H54 (cell line): ENCODE measurements at places on chromosomes 2 and 18.

DNA sequence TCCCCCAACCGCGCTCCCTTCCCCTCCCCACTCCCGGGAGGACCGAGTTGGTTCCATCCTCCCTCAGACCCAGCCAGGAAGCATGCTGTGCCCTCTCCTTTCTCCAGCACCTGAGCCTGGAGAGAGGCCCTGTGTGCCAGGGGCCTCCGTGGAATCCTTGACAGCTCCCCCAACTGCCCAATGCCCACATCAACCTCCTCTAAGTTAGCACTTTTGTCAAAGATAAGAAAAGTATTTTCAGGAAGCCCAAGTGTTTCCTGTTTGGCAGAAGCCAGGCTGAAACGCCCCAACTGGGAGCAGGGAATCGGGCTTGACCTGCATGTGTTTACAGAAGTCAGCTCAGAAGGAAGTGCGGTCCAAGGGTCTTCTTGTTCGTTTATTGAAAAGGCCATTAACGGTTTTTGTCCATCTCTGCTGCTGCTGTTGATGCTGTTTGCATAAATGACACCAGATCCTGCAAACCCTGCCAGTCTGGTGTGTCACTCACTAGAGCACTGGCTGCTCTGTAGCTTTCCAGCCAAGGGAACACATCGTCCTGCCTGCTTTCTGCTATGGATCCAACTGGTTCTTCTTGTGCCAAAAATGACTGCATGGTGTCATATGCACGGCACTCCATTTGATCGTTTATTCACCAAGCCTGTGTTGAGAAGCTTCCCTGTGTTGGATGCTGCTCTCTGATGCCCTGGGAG is 35.4 kb upstream of the COL6A3 start:
- no peak for DNase-seq

DNA sequence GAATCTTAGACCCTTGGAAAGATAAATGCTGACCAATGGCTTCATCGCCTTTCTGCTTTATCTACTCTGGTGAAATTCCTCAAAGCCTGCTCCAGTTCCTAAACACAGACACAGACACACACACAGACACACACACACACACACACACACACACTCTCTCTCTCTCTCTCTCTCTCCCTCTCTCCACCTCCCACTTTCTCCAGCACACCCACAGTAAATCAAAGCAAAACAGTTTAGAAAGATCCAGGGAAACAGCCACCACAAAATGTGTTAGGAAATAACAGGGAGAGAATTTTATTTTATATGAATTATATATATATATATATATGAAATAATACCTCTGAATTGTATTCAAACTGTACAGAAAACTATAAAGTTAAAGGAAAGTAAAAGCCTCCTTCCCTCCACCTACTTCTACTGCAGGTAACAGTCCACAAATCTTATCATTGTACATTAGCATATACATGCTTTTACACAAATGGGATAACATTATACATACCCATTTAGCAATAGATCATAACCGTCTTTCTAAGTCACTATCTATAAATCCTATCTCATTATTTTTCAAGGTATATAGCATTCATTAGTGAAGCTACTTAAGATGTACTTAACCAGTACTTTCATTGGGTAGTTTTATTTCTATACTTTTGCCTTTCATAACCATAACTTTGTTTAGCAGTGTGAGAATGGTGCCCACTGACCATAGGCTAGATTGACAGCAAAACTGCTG is 38.5 kb downstream of the MREG start:
- DNase-seq: no peak

DNA sequence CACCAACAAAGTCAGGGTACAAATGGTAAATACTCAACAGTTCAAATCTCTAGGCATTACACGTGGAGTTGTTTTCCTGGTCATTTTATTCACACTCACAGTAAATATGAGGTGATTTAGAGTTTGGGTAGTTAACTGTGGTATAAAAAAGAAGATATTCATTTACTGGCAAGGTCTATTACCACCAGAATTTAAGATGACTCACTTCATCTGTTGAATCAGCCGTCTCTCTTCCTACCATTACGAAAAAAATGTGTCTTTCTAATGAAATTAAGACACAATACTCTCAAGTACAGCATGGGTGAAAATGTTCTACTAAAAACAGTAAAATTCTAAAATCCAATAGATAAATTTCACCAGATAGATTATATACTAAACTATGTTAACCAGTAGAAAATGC is 21.0 kb upstream of the GPR75 start:
- DNase-seq: no peak

DNA sequence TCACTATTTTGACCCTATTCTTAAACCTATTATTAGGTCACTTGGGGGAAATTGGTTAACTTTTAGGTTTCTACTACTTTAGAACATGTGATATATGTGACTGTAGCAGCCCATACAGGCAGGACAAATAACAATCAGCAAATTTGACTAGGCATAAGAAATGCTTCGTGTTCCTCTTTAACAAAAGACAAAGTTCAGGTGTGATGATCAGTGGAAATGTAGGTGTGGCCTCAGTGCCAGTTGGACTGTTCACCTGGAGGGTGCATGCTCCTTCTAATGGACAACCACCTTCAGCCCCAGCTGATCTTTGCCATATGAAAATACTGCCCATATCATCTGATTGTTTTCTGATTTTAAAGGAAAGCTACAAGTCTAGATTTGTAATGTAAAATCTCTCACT is 6.4 kb downstream of the PDK1 start:
- DNase-seq: no peak

- no peak for DNase-seq
Measured at GRCh38 chr2:127106457-127106990, 430 bp downstream of the BIN1 start.

DNA sequence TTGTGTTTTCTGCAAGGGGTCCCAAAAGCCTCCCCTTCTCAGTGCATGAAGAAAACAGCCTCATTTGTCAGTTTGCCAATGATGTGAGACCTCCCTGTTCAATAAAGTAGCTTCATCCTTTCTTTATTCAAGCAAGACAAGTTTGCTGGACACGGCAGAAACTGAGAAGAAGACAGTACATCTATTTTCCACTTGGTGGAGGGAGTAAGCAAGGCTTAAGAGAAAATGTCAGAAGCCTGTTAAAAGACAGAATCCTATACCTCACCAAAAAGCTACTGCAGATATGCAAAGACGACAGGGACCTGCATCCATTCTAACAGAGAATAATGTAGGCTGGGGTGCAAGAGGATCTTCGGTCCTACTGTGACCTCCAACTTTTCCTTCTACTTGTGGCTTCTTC is 506.8 kb upstream of the VRK2 start:
- no peak for DNase-seq

DNA sequence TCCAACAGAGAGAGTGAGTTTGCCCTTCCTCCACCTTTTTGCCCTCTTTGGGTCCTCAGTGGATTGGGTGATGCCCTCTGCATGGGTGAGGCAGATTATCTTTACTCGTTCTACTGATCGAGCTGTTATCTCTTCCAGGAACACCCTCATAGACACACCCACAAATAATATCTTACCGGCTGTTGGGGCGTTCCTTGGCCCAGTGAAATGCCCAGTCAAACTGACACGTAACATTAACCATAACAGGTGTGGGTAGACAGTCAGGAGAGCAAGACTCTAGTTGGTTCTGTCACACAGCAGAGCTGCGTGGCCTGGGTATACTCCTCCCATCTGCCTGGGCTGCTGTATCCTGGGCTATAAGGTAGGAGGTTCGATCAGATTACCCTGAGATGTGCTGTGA is 144.1 kb downstream of the AGAP1 start:
- no peak for DNase-seq

DNA sequence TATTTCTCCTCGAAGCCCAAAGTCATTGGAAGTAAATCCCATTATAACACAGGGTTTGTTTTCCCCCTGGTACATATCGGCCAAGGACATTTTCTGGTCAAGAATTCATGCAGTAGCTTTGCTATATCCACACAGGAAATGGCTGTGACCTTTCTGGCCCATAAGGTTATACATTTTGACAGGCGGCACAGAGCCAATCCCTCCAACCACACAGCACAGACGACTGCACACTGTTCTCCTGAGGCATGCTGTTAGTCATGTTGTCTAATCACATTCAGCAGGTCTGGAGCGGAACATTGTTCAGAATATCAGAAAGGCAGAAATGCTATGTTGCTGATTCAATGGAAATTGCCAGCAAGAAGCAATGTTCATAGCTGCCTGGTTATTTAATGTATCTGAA is 742.3 kb upstream of the SLC8A1 start:
- DNase-seq: no peak

GRCh38 chr2:25707927-25708590 is 34.7 kb upstream of the DTNB start:
- no peak for DNase-seq
